ENCODE measurements at places on chromosomes 12 and 14.

DNA sequence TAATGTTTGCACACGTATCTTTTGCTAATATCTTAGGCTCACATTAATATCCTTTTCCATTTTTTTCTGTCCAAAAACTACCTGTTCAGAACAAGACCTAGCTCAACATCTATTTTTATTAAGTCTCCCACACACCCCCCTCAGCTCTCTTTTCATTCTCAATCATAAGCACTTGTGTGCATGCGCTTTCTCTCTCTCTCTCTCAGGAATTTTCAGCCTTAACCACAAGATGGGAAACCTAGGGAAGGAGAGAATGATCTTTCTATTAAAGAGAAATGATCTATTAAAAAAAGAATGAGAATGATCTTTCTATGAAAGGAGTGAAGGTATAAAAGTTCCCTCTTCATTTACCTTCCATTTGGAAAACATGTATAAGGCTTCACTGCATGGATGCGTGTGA lies 39.7 kb upstream of the AP4S1 start:
- DNase-seq = no peak

GRCh38 chr12:837548-837947 lies 85.2 kb downstream of the WNK1 start:
- no peak for DNase-seq

DNA sequence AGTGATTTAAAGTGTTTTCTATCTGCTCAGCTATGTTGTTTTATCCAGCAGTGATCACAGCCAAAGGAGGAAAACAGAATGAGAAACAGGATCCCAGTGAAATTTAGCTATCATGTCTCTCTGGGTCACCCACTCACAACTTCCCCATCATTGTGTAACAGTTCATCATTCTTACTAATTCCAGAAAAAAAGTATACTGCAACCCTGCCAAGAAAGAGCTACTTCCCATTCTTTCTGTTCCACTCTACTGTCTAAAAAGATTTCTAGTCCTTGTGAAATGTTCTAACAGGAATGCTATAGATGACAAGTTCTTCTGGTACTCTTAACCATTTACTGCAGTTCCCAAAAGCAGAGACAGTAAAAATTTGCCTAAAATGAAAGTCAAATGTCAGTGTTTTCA lies 39.2 kb upstream of the CD163 start:
- DNase-seq = no peak

- DNase-seq = no peak
Observed at GRCh38 chr12:106046947-106047346, 91.8 kb downstream of the NUAK1 start.

- no peak for DNase-seq
Observed at GRCh38 chr12:121738340-121738858, 25.8 kb downstream of the TMEM120B start.

GRCh38 chr14:105346876-105347586 lies 32.5 kb downstream of the PACS2 start:
- no peak for DNase-seq
